ENCODE measurements at places on chromosomes 6 and 20.

- DNase-seq = peak; percentile 75
These were observed 66.2 kb upstream of the SNX9 start for GRCh38 chr6:157756708-157757429.

DNA sequence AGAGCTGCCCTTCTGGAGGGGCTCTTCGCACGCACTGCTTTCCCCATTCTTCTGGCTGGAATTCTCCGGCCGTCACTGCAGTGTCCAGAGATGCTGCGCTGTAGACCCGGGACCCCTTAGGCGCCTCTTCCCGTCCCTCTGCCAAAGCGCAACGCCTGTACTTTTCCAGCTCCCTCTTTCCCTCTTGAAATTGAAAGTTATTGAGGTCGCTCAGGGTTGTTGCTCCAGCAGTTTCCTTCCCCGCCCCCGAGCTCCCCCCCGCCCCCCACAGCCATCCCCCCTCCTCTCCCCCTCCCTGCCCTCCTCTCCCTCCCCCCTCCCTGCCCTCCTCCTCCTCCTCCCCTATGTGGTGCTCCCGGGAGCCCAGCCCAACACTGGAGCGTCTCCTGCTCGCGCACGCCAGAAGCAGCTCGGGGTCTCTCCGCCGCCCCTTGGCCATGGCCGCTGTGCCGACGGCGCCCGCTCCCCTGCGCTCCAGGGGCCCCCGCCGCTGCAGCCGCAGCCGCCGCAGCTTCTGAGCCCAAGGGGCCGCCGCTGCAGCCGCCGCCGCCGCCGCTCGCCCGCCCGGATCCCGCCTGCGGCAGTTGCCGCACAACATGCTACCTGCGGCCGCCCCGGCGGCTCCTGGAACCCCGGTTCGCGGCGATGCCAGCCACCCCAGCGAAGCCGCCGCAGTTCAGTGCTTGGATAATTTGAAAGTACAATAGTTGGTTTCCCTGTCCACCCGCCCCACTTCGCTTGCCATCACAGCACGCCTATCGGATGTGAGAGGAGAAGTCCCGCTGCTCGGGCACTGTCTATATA is at the start of gene RSPO3:
Gene RSPO3 (plus strand): TSS at position 374 of the 804 bp plus-strand sequence. CDS start 522 bp downstream, outside the sequence.
- peak; percentile 15 for DNase-seq

DNA sequence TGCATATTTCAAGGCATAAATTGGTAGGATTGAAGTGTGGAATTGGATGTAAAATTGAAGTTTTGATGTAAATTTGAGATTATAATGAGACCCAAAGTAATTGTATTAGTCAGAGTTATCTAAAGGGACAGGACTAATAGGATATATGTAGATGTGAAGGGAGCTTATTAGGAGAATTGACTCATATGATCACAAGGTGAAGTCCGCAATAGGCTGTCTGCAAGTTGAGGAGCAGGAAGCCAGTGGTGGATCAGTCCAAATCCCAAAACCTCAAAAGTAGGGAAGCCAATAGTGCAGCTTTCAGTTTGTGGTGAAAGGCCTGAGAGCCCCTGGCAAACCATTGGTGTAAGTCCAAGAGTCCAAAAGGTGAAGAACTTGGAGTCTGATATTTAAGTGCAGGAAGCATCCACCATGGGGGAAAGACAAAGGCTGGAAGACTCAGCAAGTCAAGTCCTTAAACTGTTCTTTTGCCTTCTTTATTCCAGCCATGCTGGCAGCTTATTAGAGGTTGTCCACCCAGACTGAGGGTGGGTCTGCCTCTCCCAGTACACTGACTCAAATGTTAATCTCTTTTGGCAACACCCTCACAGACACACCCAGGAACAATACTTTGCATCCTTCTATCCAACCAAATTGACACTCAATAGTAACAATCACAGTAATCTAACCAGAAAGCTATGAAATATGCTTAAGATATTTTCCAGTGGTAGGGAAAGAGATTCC is 442.6 kb upstream of the PTCHD4 start:
- DNase-seq = no peak

DNA sequence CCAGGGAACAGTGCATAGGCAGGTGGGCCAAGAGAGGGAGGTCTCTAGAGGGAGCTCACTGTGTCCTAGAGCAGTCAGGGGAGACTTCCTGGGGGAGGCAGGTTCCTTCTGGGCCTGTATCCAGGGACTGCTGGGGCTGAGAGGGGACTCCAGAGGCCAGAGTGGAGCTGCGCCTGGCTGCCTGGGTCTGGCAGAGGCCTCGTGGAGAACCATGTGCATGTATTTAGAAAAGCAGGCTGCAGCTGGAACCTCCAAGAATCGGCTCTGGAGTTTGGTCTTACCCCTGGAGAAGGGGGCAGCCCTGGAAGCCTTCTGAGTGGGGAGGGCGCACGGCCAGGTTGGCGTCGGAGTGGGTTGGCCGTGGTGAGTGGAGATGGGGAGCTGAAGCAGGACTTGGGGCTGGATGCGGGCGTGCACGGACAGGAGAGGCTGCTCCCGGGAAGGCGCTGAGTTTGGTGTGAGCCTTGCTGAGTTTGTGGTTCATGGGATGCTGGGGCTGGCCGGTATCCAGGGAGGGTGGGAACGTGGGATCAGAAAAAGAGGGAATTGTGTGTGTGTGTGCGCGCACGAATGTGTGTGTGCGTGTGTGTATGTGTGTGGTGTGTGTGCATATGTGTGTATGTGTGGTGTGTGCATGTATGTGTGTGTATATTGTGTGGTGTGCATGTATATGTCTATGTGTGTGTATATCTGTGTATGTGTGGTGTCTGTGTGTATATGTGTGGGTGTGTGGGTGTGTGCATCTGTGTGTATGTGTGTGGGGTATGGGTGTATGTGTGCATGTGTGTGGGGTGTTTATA is 10.8 kb downstream of the VSTM2L start:
- no peak for DNase-seq

Measured in activated naive CD8-positive, alpha-beta T cell treated with anti-CD3 and anti-CD28 coated beads for 36 hours (primary cell).